Bronchial epithelial cell (primary cell): ENCODE measurements at places on chromosomes 7 and 10.

DNA sequence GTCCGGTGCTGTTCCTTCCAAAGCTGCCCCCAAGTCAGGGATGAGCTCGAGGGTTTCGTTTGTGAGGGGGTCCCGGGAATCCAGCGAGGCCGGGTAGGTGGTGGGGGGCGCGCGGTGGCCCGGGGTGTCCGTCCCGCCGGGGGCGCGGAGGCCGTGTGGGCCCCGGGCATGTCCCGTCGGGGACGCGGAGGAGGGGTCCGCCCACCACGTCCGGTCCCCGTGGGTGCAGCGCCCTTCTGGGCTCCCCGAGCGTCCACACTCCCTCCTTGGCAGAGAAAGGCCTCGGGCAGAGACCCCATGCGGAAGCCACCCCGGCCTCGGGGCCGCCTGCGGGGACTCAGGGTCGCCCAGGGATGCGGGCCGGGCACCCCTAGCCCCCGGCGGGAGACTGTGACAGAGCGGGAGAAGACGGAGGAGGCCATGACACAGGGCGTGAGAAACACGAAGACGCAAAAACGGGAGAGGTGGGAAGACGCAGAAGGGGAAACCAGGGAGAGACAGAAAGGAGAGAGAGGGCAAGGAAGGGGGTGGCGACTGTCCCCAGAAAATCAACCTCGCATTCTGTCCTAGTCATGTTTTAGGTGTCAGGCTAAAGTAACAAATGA is 640 bp upstream of the ZNF425 start:
- DNase-seq: no peak

- no peak for DNase-seq
Measured at GRCh38 chr10:114683593-114683992, 25.5 kb upstream of the ABLIM1 start.

DNA sequence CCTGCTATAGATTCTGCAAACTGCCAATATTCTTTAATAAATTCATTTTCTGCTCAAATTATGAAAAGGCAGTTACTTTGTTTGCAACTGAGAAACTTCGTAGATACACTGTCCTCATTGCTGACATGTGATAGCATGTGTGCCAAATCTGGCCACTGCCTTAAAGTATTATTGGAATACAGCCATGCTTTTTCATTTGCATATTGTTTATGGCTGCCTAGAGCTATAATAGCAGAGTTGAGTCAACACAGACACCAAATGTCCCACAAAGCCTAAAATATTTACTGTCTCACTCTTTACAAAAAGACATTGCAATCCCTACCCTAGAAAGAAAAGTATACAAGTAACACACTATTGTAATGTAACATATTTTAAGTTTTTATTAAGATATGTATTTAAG is 647.4 kb downstream of the XPNPEP1 start:
- DNase-seq: no peak

GRCh38 chr10:60646966-60647796 is 131.1 kb upstream of the CDK1 start:
- DNase-seq: peak; percentile 60

GRCh38 chr10:110901954-110902819 is 16.8 kb downstream of the BBIP1 start:
- peak; percentile 95 for DNase-seq

- DNase-seq: no peak
Measured at GRCh38 chr7:66804001-66804400, 63.5 kb downstream of the RABGEF1 start.

DNA sequence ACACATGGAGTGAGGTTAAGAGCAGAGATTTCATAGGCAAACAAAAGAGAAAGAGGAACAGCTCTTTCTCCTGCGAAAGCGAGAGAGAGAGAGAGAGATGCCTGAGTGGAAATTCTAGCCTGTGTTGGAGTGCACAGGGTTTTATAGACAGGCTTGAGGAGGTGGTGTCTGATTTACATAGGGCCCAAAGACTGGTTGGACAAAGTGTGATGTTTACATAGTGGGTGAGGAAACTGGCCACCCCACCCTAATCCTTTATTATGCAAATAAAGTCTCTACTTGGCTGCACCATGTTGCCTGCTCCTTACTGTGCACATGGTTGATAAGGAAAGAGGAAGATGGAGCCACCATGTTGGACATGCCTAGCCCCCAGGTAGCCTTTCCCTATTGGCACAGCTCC is 967.8 kb upstream of the SORCS1 start:
- DNase-seq: peak; percentile 64

GRCh38 chr10:103793920-103794883 is 61.2 kb downstream of the SH3PXD2A start:
- DNase-seq: no peak

DNA sequence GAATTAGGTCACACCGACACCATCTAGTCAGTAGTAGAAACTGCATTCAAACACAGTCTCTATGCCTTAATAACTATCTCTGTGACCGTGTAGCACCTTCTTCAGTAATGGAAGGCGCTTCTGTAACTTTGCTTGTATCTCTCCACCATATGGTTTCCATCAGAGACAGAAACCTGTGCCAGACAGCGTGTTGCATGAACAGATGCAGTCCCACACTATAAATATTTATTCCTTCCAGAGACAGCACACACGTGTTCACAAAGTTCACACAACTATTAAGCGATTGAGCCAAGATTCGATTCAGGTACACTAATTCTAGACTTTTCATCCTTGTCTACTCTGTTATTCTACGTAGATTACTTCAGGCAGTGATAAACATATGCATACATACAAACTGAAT is 873.9 kb upstream of the MBL2 start:
- DNase-seq: no peak

GRCh38 chr10:60338786-60339185 is 50.9 kb downstream of the ANK3 start:
- no peak for DNase-seq

DNA sequence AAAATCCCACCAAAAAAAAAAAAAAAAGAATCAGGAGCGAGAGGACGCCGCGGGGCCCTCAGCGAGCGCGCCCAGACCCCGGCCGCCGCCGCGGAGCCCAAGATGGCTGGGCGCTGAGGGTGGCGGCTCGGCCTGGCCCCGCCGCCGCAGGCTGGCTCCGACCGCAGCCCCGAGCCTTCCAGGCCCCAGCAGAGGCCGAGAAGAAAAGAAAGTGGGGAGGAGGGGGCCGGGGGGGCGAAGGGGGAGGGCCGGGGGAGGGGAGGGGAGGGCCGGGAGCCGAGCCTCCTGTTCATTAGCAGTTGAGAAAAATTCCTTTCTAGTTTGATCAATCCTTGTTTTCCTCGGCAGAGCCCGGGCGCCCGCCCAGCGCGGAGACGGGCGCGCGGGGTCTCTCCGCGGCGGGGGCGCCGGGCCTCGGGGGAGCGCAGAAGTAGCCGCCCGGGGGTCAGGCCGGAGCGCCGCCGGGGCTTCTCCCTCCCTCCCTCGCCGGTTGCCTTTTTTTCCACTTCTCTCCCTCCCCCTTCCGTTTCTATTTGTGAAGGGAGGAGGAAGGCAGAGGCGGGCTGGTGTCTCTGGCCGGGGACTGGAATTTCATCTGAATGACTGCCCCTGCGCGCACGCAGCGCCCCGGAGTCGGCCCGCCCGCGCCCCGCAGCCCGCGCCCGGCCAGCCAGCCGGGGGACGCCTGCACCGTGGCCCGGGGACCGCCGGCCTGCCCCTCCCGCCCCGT is 778 bp upstream of the TRIM8 start:
- peak; percentile 39 for DNase-seq

DNA sequence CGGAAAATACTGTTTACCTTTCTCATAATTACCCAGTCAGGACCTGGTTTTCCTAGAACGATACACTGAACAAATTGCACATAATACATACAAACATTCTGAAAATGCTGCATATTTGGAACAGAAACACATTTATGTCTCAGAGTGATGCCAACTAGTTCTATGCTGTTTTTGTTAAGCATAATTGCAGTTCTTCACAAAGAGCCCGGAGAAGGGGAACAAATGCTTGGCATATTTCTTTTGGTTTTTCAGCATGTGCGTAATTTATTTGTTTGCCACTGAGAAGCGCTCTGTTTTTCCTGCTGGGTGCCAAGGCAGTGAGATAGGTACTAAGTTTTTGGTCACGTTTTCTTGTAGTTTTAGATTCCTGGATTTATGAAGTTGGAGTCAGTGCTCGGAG is 181.0 kb upstream of the MDFIC start:
- DNase-seq: no peak

DNA sequence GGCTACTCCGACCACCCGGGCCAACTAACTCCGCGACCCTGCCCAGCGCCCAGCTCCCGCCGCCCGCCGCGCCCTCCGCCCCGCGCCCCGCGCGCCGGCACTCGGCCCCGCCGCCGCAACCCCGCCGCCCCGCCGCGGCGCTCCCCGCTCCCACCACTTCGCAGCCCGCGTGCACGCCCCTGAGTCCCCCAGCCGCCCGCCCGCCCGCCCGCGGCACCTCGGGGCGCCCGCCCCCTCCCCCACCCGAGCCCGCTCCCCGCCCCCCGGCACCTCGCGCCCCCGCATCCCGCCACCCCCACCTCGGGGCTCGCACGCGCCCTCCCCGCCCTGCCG is 598 bp downstream of the JAZF1 start:
- DNase-seq: no peak

- DNase-seq: peak; percentile 30
Measured at GRCh38 chr10:8369666-8370065, 315.2 kb downstream of the GATA3 start.

GRCh38 chr7:2540133-2540532 is 15.2 kb downstream of the BRAT1 start:
- no peak for DNase-seq

DNA sequence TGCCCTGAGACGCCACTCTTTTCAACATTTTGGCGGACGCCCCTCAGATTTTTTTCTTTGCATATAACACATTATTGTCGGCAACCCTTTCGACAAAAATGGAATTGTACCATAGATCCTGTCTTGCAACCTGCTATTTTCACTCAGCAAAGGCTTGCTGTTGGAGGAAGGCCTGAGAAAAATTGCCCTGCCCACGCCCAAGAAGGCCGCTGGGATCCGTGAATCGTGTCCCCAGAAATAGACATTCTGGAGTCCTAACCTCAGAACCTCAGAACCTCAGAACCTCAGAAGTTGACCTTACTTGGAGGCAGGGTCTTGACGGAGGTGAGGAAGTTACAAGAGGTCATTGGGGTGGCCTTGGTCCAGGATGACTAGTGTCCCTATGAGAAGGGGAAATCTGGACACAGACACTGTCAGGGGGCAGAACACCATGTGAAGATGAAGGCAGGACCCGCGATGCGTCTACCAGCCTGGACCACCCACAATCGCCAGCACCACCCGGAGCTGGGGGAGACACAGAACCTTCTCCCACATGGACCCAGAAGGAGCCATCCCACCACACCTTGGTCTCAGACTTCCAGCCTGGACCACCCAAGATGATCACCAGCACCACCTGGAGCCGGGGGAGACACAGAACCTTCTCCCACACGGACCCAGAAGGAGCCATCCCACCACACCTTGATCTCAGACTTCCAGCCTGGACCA is 19.1 kb upstream of the DNAAF5 start:
- DNase-seq: no peak

- DNase-seq: no peak
Measured at GRCh38 chr10:106504536-106504935, 660.0 kb downstream of the SORCS1 start.

DNA sequence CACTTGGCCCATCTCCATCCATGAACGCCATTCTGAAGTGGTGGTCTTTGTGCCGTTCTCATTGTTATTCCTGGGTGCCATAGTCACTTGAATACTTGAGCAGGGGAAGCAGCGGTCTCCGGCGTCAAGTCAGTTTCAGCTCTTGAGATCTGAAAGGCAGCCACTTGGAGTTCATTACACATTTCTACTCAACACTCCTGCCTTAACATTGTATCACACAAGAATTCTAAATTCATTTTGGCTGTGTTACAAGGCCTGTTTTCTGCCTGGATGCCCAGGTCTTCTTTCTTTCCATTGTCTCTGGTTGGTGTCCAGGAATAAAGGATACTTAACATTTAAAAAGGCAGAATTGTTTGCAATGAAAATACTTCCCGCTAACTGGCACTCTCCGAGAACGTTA is 69.0 kb upstream of the RAB11FIP2 start:
- DNase-seq: no peak

GRCh38 chr7:106419455-106420182 is 134.8 kb upstream of the NAMPT start:
- DNase-seq: peak; percentile 91

DNA sequence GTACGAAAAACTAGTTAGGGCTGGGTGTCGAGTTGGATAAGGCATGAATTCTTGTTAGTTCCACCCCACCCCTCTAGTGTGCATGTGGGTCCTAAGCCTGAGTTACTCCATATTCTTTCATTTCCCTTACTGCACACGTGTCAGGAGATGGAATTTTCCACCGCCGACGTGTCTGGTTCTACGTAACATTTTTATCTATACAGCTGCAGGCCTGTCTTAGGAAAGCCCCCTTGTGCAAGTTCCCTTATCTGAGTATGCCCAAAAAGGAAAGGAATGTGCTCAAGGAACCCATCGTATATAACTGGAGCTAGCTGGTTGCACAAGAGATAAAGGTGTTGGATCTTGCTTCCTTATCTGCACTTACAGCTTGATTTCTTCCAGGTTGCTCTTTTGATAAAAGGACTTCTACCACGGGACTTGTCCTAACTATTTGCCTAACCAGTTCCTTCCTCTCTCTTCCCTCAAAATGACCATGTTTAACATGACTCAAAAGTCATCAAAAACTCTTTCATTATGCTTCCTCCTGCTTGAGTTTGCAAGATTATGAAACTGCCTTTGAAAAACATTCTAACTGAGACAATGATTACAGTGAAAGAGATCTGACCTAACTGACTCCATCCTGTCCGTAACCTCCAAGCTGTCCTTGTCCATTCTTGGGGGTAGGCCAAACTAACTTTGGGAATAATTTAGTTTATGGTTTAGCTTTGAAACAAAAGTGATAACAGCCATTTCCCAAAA is 181.4 kb downstream of the AKR1D1 start:
- DNase-seq: peak; percentile 20

DNA sequence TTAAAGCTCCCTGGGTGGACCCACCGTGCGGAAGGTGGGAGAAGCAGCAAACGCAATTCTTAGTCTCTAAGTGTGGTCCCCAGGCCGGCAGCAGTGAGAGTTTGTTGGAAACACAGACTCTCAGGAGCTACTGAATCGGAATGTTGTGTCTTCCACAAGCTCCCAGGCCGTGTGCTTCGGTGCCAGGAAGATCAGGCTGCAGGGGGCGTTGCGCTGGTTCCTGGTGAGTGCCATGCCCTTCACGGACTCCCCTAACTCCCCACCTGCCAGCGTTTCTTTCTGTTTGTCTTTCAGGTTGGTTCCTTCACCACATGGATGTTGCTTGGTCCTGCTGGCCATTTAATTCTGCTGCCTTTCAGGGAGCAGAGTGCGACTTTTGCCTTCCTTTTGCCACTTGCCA is 91.2 kb upstream of the PITRM1 start:
- no peak for DNase-seq

DNA sequence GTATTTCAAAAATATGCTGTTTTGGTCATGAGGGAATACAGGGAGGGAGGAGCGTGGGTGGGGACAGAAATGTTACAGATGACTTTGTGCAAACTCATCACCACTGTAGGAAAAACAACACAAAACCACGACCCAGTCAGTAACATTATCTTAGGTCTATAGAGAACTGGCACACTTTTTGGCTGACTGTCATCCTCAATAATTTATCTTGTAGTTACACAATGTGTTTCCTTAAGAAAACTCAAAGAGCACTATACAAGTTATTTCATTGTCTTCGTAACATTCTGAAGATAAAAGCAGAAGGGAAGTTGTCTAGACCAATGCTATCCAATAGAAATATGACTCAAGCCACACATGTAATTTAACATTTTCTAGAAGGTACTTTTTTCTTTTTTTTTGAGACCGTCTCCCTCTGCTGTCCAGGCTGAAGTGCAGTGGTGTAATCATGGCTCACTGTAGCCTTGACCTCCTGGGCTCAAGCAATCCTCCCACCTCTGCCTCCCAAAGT is 16.9 kb upstream of the CDK14 start:
- DNase-seq: peak; percentile 94
